Bronchial epithelial cell (primary cell): ENCODE measurements at places on chromosomes 16 and 17. TPM values are rescaled to one million over a fixed set of nuclear protein-coding genes. Genes with fewer than 3 reads are reported as not detected.

The CHAD gene
- not detected in 2 replicates for total RNA-seq

GRCh38 chr17:78745407-78746088, 36.5 kb downstream of the CYTH1 start:
- DNase-seq: no peak

GRCh38 chr16:19528666-19529065, 4.9 kb downstream of the CCP110 start:
- DNase-seq: no peak

DNA sequence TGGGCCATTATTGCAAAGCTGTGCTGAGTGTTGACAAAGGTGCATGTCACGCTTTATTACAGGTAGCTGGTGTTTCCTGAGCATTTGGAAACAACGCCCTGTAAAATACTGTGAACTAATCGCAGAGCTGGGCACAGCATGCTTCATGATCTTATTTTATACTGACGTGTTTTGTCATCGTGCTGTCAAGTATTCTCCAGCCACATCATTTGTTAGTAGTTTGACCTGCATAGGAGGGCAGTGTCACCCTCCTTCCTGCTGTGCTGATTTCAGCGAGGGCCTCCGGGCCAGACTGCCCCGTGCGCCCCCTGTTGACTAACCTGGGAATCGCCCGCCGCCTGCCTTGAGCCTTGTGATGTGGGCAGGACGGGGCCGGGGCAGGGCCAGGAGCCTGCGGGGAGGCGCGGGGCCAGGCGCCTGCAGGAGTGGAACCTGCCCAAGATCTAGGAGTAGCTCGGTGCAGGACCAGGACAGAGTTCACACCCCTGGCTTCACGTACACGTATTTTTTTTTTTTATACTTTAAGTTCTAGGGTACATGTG, 820.7 kb downstream of the KCNJ18 start:
- DNase-seq: no peak

- peak; percentile 94 for DNase-seq
Measured at GRCh38 chr17:2214047-2214928, 89.3 kb downstream of the SMG6 start.

GRCh38 chr17:29980261-29980660, 38.8 kb downstream of the EFCAB5 start:
- DNase-seq: no peak

The CX3CL1 gene
- total RNA-seq: under 0.01 TPM in 1 of 2 replicates, not detected in the other

The KRTAP4-9 gene
- not detected in 2 replicates for total RNA-seq

GRCh38 chr16:54402270-54402669, 115.7 kb upstream of the IRX3 start:
- no peak for DNase-seq

- DNase-seq: no peak
Measured at GRCh38 chr16:54602666-54603065, 316.1 kb upstream of the IRX3 start.

The PPM1E gene
- 0.26 and 0.38 TPM in 2 replicates for total RNA-seq

- no peak for DNase-seq
Measured at GRCh38 chr17:7218758-7219157, 878 bp downstream of the DLG4 start.

- no peak for DNase-seq
Measured at GRCh38 chr17:12547831-12548230, 117.9 kb upstream of the MYOCD start.

The IFT20 gene
- total RNA-seq: 37.8 and 43.7 TPM in 2 replicates

- no peak for DNase-seq
Measured at GRCh38 chr17:7894226-7894625, 5.6 kb downstream of the CHD3 start.

DNA sequence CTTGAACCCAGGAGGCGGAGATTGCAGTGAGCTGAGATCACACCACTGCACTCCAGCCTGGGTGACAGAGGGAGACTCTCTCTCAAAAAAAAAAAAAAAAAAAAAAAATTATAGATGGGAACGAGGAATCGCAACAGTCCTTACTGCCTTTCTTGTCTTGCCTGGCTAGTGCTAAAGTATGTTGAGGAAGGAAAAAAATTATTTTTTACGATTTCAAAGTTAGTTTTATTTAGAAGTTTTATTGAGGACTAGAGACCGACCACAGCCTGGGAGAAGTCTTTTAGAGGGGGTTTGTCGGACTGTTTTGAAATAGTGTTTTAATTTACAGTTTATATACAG, 15.8 kb upstream of the DNAH17 start:
- DNase-seq: no peak

The CTNS gene
- 15.0 and 31.3 TPM in 2 replicates for total RNA-seq

GRCh38 chr16:51896013-51896412, 650.9 kb downstream of the TOX3 start:
- no peak for DNase-seq

The LYRM1 gene
- 40.8 and 47.9 TPM in 2 replicates for total RNA-seq

The SOX8 gene
- total RNA-seq: under 0.01 TPM in 2 replicates

GRCh38 chr16:50299508-50300105, 33.3 kb downstream of the ADCY7 start:
- DNase-seq: no peak

The SULT1A2 gene
- 0.51 TPM in 1 of 2 replicates, not detected in the other for total RNA-seq

The AOC3 gene
- 0.26 TPM in 2 replicates for total RNA-seq

DNA sequence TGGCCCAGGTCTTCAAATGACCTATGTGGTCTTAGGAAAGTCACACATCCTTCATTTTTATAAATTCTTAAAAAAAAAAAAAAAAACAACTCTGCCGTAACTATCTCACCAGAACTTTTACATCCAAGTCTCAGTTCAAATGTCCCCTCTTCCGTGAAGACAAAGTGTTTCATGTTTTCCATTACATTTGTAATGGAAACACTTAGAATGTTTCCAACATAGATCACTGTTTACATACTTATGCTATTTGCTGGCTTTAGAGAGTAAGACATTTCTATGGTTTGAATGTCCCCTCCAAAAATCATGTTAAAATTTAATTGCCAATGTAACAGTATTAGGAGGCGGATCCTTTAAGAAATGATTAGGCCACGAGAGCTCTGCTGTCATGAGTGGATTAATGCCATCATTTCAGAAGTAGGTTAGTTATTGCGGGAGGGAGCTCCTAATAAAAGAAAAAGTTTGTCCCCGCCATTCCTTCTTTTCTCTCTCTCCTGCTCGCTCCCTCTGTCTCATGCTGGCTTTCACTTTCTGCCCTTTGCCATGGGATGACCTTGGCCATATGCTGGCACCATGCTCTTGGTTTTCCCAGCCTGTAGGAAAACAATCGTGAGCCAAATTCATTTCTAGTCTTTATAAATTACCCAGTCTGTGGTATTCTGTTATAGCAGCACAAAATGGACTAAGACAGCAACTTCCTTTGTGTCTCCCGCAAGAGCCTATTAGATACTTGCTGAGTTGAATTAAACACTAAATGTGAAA, 887.8 kb upstream of the SOX9 start:
- no peak for DNase-seq

The PCTP gene
- total RNA-seq: 8.4 and 13.6 TPM in 2 replicates

DNA sequence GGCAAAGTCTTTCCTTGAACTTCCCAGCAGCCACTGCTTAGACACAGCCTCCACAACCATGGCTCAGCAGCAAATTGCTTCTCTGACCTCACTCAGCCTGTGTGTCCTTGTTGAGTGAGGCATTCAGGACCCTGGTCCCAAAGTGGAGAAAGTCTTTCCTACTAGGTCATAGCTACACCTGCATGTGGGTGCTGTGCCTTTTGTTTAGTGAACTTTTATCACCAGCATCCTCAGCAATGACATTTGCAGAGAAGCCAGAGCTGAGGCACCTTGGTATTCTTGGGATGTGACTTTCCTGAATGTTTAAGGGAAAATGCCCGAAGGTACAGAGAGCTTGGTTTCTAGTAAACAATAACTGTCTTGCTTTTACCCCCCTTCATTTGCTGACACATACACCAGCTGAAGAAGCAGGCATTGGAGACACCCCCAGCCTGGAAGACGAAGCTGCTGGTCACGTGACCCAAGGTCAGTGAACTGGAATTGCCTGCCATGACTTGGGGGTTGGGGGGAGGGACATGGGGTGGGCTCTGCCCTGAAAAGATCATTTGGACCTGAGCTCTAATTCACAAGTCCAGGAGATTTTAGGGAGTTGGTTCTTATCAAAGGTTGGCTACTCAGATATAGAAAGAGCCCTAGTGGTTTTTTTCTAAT, 20.9 kb upstream of the STH start:
- DNase-seq: no peak

GRCh38 chr16:68902969-68903345, 59.6 kb downstream of the TANGO6 start:
- no peak for DNase-seq

The EPOP gene
- 2.4 and 4.2 TPM in 2 replicates for total RNA-seq

DNA sequence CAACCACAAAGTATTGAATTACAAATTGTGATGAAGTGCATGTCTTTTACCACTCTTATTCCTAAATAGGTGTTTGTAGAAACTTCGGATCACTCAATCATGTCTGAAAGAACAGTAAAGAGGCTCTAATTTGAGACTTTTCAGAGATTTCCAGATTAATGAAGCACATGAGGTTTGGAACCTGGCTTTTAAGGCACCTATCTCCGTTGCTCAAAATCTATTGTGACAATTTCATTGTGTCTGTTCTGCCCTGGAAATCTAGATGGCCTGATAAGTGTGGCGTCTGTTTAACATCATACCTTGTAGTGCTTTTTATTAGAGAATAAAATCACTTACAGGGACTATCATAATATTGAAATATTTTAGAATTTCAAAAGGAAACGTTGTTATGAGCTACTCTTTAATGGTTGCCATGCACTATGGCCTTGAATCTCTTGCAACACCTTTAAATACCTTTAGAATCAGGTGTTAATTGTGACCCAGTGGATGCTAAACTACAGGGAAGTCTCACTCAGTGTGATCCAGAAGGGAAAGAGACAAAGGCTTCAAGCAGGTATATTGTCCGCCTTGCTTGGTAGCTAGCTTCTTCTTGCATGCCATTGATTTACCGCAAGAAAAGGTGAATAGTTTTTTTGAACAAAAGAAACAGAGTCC, 210.3 kb downstream of the CNTNAP4 start:
- no peak for DNase-seq

The HBZ gene
- total RNA-seq: not detected in 2 replicates

GRCh38 chr16:73058221-73058615, 10.3 kb upstream of the ZFHX3 start:
- no peak for DNase-seq

DNA sequence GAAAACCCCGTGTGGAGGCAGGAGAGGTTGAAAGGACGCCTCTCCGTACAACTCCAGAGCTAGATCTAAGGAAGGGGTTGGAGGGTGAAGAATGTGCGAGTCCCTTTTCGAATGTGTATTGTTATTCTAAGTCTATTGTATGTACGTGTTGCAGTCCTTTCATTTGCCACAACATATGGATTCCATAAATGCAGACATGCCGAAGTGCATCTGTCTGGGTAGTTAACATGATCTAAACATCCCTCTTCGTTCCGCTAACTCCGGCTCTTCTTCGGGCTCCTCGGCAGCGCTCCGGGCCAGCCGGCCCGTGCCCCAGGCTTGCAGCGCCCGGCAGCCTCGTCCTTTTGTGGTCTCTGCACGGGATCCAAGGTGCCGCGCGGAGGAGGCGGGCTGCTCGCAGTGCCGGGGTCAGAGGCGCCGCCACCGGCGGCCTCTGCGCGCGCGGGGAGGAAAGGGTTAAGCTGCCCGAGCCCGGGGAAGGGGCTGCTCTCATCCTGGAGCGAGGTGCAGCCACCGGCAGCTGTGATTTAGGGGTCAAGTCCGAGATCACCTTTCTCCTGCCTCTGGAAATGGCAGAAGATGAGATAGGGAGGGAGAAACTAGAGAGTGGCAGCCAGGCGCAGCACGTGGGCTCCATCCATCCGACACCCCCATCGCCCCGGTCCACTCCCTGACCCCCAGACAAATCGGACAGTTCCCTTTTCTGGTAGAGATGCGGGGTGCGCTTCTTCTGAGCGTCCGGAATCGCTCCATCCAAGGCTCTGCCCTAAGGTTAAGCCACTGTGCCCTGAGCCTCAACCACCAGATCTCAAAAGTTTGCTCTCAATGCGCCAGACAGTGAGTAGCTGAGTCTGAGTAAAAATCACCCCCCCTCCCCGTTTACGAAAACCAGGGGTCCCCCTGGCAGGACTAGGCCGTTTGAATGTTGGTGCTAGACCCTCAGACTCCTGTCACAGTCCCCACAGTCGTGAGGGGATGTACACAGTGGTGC, 15.1 kb upstream of the ZFHX3 start:
- no peak for DNase-seq

GRCh38 chr17:26809033-26809432, 484.9 kb upstream of the WSB1 start:
- DNase-seq: peak; percentile 46

DNA sequence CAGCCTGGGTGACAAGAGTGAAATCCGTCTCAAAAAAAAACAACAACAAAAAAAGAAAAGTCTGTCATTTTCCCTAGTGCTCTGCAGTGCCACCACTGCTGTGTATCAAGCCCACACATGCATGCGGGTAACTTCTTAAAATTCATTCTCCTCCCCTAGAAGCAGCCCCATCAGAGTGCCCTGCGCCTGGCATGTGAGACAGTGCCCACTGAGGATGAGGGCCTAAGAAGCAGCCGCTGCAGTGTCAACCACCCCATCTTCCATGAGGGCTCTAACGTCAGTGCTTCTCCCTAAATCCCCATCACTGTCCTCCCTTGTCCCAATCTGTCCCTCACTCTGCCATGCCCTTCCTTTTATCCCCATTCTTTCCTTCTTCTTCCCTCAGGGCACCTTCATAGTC, 10.2 kb downstream of the COX6A2 start:
- no peak for DNase-seq

- no peak for DNase-seq
Measured at GRCh38 chr17:73336408-73337329, 24.9 kb upstream of the CDC42EP4 start.

GRCh38 chr17:38724337-38724988, 5.7 kb upstream of the CISD3 start:
- no peak for DNase-seq

The TBC1D3G gene
- not detected in 2 replicates for total RNA-seq

GRCh38 chr17:35147375-35147905, at the start of gene UNC45B:
Gene UNC45B (plus strand): TSS chr17:35147817. CDS start chr17:35148264, 447 bp downstream.
- DNase-seq: no peak

The PPL gene
- 184 and 378 TPM in 2 replicates for total RNA-seq

- no peak for DNase-seq
Measured at GRCh38 chr16:73011926-73012325, 36.0 kb downstream of the ZFHX3 start.

The KRT33A gene
- 0.13 TPM in 1 of 2 replicates, not detected in the other for total RNA-seq

- DNase-seq: no peak
Measured at GRCh38 chr16:73778887-73779286, 517.7 kb upstream of the PSMD7 start.

The CAMKK1 gene
- total RNA-seq: 2.7 and 3.4 TPM in 2 replicates

The NT5C gene
- total RNA-seq: 47.0 and 57.1 TPM in 2 replicates

DNA sequence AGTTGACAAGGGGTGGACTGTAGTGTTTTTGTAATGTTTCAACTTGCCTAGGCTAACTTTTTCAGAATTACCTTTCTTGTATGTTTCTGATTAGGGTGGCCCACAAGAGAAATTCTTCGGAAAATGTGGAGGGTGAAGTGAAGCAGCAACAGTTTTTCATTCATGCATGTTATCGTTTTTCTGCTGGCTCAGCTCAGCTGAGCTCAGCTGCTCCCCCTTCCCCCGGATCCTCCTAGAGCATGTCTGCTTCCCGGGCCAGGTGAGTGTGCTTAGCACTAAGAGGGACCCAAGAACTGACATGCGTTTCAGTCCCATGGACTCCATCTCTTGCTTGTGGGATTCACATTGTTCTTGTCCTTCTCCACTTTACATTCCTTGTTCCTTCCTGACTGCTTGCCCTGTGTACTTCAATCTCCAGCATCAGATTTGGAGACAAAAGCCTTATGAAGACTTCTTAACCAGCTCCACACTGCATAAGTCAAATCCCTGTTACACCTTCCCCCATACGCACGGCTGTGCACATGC, 33.6 kb downstream of the SCPEP1 start:
- DNase-seq: no peak

GRCh38 chr17:32525122-32525521, 38.3 kb downstream of the CDK5R1 start:
- DNase-seq: no peak

The PPY gene
- not detected in 2 replicates for total RNA-seq

The KIF18B gene
- 0.13 TPM in 1 of 2 replicates, not detected in the other for total RNA-seq
